Omental fat pad (tissue), 4 donors: ENCODE measurements at places on chromosomes 5 and 9.

GRCh38 chr5:98397081-98397480, 376.4 kb upstream of the RGMB start:
- no peak for DNase-seq

GRCh38 chr9:304106-304505, 89.4 kb downstream of the DOCK8 start:
- DNase-seq = no peak

DNA sequence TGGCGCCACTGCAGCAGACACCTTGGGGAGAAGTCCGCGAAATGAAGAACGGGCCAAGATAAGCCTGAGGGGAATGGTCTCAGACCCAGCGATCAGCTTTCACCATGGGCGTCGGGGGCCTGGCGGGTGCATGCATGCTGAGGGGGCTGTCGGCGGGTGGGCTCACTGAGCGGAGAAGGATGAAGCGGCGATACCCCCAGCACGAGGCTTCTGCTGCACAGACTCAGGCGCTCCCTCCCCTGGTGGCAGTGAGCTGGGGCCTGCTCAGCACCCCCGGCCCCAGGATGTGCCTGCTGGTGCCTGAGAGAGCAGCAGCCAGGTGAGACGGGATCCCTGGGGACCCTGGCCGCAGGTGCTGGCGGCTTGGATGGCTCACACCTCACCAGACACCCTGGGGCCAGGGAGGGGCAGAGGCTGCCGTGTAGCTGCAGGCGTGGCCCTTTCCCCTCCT, 31.2 kb downstream of the CEP72 start:
- no peak for DNase-seq

GRCh38 chr9:134669399-134669955, 27.9 kb downstream of the COL5A1 start:
- DNase-seq = no peak

GRCh38 chr9:129418451-129418850, 202.4 kb downstream of the C9orf50 start:
- DNase-seq = no peak

DNA sequence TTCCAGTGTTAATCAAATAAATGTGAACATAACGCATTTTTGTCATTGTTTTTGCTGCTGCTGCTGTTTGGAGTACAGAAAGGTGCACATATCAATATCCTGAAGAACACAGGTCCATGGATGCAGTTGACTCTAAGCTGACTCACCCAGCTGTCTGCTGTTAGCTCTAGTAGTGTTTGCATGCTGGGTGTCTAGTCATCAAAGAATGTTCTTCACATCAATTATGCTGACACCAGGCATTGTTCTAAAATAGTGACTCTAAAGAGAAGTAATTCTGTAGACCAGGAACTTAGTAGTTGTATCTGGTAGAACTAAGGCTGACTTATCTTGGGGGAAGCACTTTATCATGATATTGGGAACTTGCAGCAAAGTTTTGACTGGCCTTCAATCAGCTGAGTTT, 55.7 kb upstream of the DPYSL3 start:
- no peak for DNase-seq

DNA sequence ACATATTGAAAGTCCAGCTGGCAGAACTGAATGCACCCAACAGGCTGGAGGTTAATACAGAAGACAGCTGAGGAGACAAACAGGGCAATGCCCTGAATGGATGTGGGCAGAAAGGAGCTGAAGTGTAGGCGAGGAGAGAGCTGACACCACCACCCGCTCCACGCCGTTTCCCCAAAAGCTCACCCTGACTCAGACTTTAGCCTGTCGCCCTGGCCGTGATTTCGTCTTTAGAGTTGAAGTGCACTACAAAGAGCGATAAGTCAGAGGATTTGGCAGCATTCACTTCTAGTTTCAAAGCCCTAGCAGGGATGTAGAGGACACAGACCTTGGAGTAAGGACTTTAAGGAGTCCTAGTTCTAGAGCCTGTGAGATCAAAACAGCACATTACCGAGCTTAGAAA, 2.2 kb upstream of the ERAP1 start:
- DNase-seq = no peak

- no peak for DNase-seq
These were observed 46.3 kb downstream of the UBE2QL1 start for GRCh38 chr5:6494939-6495338.

- no peak for DNase-seq
These were observed 20.4 kb upstream of the IER5L start for GRCh38 chr9:129198319-129199043.
